Stimulated activated CD4-positive, alpha-beta T cell treated with anti-CD3 and anti-CD28 coated beads, Interleukin-15, amount 100 ng/mL, for 24 hours (primary cell): ENCODE measurements at places on chromosomes 3 and 15.

DNA sequence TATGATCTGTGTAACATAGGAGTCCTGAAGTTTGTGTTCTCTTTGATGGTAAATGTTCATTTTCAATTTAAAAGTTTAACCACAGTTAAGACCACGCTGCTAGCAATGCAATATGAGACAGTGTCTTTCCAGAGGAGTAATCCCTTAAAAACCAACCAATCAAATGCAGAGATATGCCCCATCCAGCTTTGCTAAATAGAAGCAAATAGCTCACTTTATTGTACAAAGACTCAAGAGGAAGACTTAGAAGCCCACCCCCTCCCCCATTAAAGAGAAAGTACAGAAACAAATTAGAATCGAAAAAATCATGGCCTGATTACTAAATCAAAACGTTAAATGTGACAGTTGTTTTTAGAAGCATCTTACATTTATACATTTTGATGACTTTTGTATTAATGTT lies 2.1 kb upstream of the ANP32A start:
- no peak for DNase-seq

GRCh38 chr15:25775317-25775912 lies 87.7 kb downstream of the ATP10A start:
- DNase-seq = no peak

DNA sequence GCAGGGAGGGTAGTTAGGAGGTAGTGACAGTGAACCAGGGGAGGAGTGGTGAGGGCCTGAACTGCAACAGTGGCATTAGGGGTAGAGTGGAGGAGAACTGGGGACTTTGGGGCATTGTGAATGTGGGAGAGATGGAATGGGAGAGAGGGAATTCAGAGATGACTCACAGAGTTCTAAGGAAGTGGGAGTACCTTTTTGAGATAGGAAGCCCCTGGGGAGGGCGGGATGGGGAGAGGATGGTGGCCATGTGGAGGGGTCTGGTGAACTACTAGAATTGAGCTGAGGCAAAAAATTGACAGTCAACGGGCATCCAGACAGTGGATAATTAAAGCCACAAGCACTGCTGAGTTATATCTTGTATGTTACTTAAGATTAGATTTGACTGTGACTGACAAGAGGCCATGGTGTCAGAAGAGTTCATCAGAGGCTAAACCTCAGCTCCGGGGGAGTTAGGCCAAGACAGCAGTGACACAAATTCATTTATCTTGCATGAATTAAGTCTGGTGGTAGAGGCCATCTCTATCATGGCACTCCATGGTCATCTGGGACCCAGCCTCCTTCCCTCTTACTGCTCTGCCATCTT lies 34.0 kb downstream of the PLEKHO2 start:
- DNase-seq = no peak

GRCh38 chr3:56837196-56837955 lies 35.6 kb upstream of the ARHGEF3 start:
- DNase-seq = no peak

GRCh38 chr3:14016900-14017475 lies 107.7 kb downstream of the CHCHD4 start:
- no peak for DNase-seq

DNA sequence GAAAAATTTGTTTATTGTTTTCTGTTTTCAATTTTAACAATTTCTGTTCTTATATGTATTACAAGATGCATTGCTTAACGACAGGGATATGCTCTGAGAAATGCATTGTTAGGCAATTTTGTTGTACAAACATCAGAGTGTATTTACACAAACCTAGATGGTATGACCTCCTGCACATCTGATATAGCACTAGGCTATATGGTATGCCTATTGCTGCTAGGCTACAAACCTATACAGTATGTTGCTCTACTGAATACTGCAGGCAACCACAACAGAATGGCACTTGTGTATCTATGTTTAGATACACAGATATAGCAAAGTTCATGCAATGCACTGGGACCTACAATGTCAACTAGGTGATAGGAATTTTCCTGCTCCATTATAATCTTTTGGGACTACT lies 70.1 kb downstream of the SUCNR1 start:
- no peak for DNase-seq
